ENCODE measurements at places on chromosomes 2 and 18. TPM values are rescaled to one million over a fixed set of nuclear protein-coding genes. Genes with fewer than 3 reads are reported as not detected.

DSG3 gene
- not detected for total RNA-seq

UGT1A3 gene
- not detected for total RNA-seq

ZSCAN30 gene
- total RNA-seq: 8.4 TPM

ARHGEF4 gene
- not detected for total RNA-seq

DNA sequence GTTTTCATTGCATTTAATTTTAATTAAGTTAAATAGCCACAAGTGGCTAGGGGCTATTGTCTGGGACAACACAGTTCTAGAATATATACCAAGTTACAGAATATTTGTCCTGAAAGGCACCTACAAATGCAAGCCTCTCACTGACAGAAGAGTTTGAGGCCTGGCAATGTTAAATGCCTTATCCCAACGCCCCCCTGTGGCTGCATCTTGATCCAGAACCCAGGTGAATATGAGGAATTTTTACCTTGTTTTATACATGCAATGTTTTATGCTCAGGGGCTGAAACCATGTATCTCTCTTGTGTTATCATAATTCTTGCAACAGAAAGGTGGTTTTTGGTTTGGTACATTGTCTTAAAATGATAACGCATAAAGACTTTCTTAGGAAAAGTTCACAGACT, 71.8 kb upstream of the SEC11C start:
- no peak for DNase-seq
